ENCODE measurements at places on chromosomes 12 and 14.
A peak's percentile ranks its signal among the peaks of the same experiment; 100 is the strongest.

GRCh38 chr12:49825360-49825970 lies 2.7 kb downstream of the NCKAP5L start:
- no peak for DNase-seq

DNA sequence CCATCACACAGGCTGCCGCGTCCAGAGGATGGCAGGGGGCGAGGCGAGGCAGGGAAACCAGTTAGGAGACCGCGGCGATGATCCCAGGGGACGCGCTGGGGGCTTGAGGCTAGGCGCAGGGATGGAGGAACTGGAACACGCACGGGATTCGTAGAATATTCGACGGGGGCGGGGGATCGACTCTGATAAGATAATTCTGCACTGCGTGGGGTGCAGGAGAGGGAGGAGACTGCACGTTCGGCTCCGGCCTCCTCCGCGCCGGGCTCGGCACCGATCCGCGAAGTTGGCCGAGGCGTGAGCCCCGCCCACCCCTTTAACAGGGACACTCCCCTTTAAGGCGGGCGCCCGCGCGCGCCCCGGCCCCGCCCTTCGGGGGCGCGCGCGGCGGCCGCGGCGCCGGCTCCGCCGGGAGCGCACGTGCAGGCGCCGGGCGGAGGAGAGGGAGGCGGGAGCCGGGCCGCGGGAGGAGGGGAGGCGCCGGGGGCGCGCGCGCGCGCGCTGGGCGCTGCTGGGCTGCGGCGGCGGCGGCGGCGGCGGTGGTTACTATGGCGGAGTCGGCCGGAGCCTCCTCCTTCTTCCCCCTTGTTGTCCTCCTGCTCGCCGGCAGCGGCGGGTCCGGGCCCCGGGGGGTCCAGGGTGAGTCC lies at the start of gene ACVR1B:
Gene ACVR1B, plus strand, starts transcription at position 501 of the 644 bp plus-strand sequence. Its CDS starts 45 bp downstream, at position 546.
- peak; percentile 95 for DNase-seq

GRCh38 chr14:100824901-100825712 lies 811 bp upstream of the MEG3 start:
- DNase-seq, result peak; percentile 39

GRCh38 chr12:119444462-119445044 lies 110.0 kb downstream of the CCDC60 start:
- DNase-seq, result peak; percentile 66

- DNase-seq, result no peak
Measured at GRCh38 chr14:93944348-93945069, 17.4 kb downstream of the FAM181A start.

- DNase-seq, result no peak
Measured at GRCh38 chr12:43357141-43357540, 194.9 kb downstream of the ADAMTS20 start.

- no peak for DNase-seq
Measured at GRCh38 chr12:45712319-45712718, 17.2 kb upstream of the ARID2 start.

- DNase-seq, result no peak
Measured at GRCh38 chr12:527729-528128, 68.0 kb downstream of the B4GALNT3 start.

DNA sequence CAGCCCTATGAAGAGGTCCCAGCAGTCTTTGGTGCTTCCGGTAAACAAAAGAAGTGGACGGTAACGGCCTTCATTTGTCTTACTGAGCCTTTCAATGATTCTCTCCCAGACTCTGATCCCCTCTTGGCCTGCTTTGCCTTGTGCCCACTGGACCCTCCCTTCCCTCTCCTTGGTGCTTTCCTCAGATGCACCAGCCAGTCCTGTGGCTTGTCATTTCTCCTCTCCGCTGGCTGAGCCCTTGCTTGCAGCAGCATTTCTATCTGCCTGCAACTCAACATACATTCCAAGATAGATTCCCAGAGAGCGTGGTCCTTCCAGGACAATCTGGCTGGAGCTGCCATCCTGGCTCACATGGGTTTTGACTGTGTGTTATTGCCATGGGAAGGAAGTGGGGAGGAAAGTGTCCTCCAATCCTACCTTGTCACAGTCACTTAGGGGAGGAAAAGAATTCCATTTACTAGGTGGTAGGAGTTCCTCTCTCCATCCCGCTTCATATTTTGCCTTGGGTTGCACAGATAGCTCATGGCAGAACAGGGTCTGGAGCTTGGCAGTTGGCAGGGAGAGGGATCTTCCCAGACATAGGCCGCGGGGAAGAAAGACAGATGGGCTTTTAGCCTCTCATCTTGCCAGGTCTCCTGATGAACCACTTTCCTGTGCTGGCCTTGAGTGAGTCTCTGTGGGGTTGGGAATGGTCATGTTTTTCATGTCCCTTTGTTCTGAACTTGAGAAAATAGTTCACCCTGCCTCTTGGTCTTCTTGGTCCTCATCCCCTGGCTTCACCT lies 92.8 kb upstream of the KCNA1 start:
- DNase-seq, result no peak

- no peak for DNase-seq
Measured at GRCh38 chr14:93949511-93950075, 22.4 kb downstream of the FAM181A start.

DNA sequence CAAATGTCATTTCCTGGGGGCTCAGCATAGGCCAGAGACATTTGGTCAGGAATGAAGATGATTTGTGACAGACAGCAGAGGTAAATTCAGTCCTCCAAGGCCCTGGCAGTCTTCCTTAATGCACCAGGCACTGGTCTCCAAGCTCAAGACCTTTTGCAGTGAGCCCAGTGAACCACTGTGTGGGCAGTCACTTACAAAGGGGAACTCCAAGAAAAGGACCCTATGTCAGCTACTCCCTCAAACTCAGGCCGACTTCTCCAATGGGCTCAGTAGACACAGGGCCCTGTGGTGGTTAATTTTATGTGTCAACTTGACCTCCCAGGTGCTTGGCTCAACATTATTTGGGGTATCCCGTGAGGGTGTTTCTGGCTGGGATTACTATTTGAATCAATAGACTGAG lies 29.3 kb upstream of the PLEK2 start:
- DNase-seq, result no peak

- DNase-seq, result peak; percentile 65
Measured at GRCh38 chr12:3753544-3754284, 805 bp upstream of the CRACR2A start.

DNA sequence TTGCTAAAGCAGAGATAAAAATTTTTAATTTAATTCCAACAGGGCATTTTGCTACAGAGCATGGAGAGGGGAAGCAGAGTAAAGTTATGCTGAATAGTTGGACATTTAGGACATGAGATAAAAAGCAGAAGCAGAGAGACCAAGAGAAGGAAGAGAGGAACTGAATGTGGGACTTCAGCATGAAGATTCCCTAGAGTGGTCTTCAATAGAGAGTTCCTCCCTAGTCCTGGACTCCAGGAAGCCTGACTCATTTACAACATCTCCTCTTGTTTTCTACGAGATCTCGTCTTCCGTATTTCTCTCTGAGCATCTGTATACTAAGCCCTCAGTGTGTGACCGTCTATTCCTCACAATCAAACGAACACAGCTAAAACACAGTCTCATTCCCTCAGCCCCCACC lies 35.2 kb upstream of the IFT81 start:
- no peak for DNase-seq

DNA sequence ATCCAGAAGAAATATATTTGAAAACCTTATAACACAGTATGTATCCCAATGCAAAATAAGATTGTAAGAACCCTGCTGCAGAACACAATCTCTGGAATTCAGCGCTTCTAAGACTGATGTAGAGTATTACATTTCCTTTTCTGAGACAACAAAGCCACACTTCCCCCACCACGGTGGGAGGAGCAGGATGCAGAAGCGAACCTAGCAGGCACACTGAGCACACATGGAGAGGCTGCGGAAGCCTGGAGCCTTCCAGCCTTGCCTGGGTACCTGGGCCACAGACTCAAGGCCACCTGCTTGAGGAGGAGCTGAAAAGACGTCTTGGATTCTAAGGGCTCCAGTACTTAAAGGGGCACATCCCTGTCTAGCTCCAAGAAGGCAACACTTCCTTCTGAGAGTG lies 46.4 kb downstream of the TCHP start:
- DNase-seq, result peak; percentile 59

- peak; percentile 30 for DNase-seq
Measured at GRCh38 chr12:2959505-2960389, 550 bp downstream of the TEAD4 start.

DNA sequence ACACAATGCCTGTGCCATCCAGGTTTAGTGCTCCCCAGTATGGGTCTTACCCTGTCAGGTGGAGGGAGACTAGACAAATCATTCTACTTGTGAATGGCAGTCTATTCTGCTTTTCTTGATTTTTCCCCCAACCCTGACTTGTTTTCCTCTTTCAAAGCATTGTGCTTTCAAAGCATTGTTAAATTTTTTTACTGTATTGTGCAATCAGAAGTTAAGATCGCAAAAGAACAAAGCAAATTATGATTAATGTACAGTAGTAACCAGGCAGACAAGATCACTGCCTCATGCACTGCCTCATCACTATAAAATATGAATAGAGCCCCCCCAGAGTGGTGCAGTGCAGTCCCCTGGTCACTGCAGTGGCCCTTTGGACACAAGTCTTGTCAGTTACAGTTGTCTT lies 14.1 kb downstream of the GABARAPL1 start:
- no peak for DNase-seq

- DNase-seq, result no peak
Measured at GRCh38 chr14:79916892-79917291, 294.4 kb downstream of the DIO2 start.

DNA sequence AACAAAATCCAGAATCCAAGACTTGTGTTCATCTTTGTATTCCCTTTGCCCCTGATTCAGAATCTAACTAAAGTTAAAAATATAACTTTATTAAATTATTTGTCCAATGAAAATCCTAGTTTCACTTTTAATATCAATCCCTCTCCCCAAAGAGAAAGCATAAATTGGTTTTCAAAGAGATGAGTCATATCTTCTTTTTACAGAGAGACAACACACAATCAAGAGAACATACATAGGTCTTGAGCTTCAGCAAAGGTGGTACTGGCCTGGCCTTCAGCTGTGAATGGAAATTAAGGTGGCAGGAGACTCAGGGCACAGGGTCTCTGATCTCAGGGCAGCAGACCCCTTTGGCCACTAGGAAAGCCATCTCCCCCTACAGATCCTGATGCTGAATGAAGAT lies 4.3 kb upstream of the ASCL1 start:
- DNase-seq, result no peak

DNA sequence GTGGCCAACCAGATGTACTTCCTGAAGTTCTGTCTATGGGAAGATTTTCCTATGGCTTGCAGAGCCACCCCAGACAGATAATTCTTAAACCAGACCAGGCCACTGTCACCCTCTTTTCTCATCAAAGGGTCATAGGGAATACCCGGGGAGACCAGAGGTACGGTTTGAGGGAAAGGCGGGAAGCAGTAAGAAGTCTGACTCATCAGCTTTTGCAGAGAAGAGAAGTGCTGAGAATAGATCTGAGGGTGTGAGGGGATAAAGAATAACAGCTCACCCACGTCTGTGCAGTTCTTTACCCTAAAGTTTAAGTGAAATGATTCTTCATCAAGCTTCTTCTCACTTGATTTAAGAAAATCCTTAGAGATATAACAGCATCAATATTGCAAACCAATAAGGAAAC lies 21.3 kb upstream of the POC1B start:
- DNase-seq, result no peak

- no peak for DNase-seq
Measured at GRCh38 chr12:70840656-70841350, 79.7 kb downstream of the PTPRR start.

- no peak for DNase-seq
Measured at GRCh38 chr12:27870939-27871338, 90.9 kb upstream of the MANSC4 start.

DNA sequence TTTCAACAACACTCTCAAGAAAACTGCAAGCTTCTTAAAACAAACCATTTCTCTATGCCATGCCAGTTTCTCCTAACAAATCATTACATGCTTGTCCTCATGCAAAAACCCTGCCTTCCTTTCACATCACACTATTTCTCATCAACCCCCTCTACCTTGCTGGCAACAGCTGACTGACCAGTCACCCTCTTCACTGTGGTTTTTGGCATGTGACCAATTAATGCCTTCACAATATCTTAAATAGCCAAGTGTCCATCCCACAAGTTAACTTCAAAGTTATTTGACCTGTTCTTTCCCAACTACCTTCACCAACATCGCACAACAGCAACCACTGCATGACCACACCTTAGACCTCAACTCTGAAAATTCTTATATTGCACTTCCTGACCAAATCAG lies 159.6 kb downstream of the CEP128 start:
- no peak for DNase-seq

DNA sequence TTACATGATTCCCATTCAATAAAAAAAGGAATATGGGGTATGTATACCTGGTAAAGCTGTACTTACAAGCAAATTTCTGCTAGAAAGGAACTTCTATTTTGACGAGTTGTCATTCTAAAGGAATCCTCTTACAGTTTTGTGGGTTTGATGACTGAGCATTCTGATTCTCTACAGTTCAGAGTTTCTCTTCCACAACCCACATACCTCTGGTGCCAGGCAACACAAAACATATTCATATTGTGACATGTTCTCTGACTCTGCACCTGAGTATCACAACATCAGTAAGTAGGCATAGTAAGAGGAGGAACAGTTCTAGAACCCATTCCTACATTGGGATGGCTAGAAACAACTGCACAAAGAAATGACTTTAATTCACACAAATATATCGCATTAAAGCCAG lies 636.6 kb downstream of the MED13L start:
- no peak for DNase-seq

GRCh38 chr14:79278286-79278797 lies 933.0 kb downstream of the DIO2 start:
- DNase-seq, result peak; percentile 21

DNA sequence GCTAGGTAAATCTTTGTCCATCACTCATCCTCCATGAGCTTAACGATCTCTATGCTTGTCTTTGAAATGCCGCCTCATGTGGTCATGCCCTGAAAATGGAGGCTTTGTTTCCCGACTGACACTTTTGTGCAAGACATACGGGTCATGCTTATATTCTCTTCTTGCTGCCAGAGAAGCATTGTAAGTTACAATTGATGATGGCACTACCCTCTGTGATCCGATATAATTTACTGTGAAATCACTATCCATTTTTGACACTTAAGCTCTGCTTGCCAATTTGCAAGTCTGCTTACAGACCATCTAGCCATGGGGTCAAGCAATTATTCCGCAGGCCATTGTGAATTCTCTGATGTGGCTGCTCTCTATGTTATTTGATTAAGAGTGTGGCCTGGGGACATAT lies 650.0 kb downstream of the FLRT2 start:
- no peak for DNase-seq

DNA sequence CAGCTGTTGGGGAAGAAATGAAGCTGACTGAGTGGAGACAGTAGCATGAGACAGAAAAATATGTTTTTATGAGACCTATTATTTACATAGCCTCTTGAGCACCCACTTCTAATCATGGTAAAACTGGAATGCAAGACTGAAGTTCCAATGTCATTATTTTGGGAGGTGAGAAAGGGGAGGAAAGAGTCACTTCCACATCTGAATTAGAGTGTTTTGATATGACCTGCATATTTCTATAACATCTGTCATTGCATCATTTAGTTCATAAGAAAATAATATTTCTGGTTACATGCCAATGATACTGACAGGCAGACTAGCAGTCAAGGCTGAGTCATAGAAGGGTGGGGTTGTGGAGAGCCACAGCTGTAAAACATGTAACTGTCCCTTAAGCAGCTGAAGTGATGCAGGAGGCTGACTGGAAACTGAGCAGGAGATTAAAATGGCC lies 26.7 kb downstream of the NTN4 start:
- no peak for DNase-seq

Data from stomach (tissue), 19 donors.